ENCODE measurements at places on chromosomes 5 and 9.

DNA sequence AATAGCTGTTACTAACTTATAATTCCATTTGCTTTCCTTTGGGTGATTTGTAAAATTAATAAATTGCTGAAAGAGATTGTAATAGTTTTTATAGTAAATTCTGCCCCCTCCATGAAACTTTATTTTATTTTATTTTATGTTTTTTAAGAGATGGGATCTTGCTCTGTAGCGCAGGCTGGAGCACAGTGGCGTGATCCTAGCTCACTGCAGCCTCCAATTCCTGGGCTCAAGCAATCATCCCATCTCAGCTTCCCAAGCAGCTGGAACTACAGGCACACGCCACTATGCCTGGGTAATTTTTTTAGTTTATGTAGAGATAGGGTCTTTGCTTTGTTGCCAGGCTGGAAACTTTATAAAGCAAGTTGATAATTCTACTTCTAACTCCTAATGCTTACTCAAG is 395 bp downstream of the IL33 start:
- no peak for DNase-seq

DNA sequence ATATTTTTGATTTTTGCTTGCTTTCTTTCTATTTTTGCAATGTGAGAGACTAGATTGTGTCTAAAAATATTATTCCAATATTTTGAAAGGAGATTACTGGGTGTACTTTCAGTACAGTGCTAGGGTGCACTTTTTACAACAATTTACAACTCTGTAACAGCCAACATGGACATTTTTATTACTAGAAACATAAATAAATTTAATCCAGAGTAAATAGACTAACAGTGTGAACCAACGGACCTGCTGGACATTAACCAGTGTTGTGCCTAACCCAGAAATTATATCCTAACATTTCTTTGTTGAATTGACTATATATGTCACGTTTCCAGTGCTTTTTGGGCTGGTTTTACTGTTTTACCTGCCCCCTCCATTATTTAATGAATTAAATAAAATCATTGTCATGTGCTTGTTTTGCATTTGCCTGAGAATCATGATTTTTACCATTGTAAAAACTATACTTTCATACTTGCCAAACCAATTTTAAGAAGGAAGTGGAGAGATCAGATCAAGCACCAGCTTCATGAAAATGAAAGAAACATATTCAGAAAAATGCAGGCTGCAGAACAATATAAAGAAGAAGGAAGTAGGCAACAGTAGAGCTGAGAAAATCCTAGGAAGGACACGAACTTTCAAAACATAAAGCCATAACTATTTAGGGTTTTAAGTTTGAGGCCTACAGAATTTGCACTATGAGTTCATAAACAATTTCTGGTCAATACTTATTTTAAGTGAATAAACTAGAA is 400.8 kb upstream of the PIK3R1 start:
- DNase-seq: no peak

DNA sequence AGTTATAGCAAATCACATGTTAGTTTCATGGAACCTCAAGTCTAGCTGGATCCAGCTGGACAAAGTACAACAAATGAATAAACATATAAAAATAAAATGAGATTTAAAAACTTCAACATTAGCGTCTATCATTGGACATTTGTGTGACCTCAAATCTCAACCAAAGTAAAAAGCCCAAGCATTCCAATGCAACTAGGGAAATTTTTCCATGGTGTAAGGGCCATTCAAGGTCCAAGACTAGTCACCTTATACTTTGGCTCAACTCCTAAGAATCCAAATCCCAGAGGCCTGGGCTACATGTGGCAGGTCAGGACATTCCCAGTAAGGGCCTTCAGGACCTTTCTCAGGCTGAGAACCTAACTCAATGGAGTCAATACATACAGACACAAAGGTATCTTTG is 137.4 kb upstream of the DMAC1 start:
- DNase-seq: no peak

DNA sequence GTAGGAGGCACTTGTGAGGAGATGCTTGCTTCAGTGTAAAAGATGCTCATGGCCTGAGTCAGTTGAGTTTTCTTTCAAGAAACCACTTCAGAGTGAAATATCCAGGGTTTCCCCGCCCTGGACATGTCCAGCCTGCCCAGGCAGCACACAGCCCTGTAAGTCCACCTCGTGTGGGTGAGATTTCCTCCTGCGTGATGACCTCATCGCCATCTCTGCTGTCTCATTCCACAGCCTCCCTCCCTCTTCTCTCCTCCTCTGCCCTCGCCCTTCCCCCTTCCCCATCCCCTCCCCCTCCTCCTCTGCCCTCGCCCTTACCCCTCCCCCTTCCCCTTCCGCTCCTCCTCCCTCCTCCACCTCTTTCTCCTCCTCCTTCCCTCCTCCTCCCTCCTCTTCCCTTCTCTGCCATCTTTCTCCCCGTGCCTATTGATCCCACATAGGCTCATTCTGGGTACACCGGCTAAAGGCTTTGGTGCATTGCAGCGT is 34.0 kb upstream of the NCS1 start:
- DNase-seq: peak; percentile 9
